Suprapubic skin (tissue), 4 donors: ENCODE measurements at places on chromosomes 4 and X.

GRCh38 chr4:2891294-2891693 is 47.6 kb downstream of the ADD1 start:
- no peaks in the 10 kb centered on the region for H3K27me3 ChIP-seq
- peaks cover 3% of the 10 kb centered on the region for H3K4me1 ChIP-seq
- no peak overlapping the region for H3K27ac ChIP-seq
- H3K36me3 ChIP-seq: peaks cover 35% of the 10 kb centered on the region

- H3K27ac ChIP-seq: no peak overlapping the region
- H3K36me3 ChIP-seq: no peaks in the 10 kb centered on the region
- H3K4me1 ChIP-seq: no peaks in the 10 kb centered on the region
- no peaks in the 10 kb centered on the region for H3K27me3 ChIP-seq
- H3K4me3 ChIP-seq: no peak overlapping the region
Observed at GRCh38 chr4:183059797-183060196, 39.3 kb upstream of the WWC2 start.

DNA sequence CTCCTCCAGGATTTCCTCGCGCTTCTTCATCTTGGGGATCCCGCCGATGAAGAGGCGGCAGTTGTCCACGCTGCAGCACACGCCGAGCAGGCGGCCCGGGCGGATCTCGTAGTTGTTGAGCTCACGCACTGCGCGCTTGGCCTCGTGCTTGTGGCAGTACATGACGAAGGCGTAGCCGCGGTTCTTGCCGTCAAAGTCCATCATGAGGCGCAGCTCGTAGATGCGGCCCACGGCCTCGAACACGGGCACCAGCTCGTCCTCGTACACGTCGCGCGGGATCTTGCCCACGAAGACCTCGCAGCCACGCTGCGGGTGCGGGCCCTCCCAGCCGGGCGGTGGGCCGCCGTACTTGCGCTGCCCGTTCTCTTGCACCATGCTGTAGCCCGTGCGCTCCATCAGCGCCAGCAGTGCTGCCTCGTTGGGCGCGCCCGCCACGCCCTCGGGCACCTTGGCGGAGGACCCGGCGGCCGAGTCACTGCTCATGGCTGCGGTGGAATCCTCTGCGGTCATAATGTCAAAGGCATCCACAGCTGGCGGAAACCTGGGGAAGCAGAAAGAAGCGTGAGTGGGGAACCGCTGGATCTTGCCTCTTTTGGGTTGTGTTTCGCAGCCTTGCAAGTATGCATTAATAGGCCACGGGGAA is 103.4 kb downstream of the CHRNA9 start:
- peaks cover 20% of the 10 kb centered on the region for H3K36me3 ChIP-seq
- no peaks in the 10 kb centered on the region for H3K27me3 ChIP-seq
- H3K4me1 ChIP-seq: no peaks in the 10 kb centered on the region
- no peak overlapping the region for H3K27ac ChIP-seq
- DNase-seq: no peak

GRCh38 chr4:16079046-16079445 is 4.8 kb downstream of the PROM1 start:
- no peak for DNase-seq
- H3K27me3 ChIP-seq: peaks cover 53% of the 10 kb centered on the region
- H3K4me1 ChIP-seq: peaks cover 24% of the 10 kb centered on the region
- no peak overlapping the region for H3K27ac ChIP-seq
- H3K4me3 ChIP-seq: no peak overlapping the region

DNA sequence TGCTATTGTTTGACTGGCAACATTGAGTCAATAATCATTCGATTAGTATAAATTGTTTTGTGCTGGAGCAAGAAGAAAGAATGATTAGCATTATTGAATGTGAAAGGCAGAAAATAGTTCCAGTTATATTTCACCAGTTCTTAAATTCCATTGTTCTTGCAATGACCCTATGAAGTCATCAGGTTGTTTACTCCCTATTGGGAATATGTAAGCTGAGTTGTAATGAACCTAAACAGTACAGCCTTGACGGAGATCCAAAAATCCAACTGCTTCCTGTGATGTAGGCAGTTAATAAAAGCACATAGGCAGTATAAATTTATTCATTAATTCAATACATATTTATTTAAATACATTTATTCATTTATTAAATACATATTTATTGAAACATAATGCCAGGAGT is 947.5 kb downstream of the PCDH7 start:
- no peaks in the 10 kb centered on the region for H3K36me3 ChIP-seq
- H3K27me3 ChIP-seq: no peaks in the 10 kb centered on the region
- no peak for DNase-seq
- no peaks in the 10 kb centered on the region for H3K4me1 ChIP-seq
- no peak overlapping the region for H3K4me3 ChIP-seq

GRCh38 chrX:49165901-49166881 is 3.6 kb downstream of the MAGIX start:
- DNase-seq: peak; percentile 87
- H3K27ac ChIP-seq: peak overlapping the region; percentile 93
- no peaks in the 10 kb centered on the region for H3K36me3 ChIP-seq
- H3K4me3 ChIP-seq: peak overlapping the region; percentile 49
- no peaks in the 10 kb centered on the region for H3K27me3 ChIP-seq

GRCh38 chr4:85734424-85734831 is 259.5 kb downstream of the ARHGAP24 start:
- H3K36me3 ChIP-seq: no peaks in the 10 kb centered on the region
- no peaks in the 10 kb centered on the region for H3K27me3 ChIP-seq
- H3K4me3 ChIP-seq: no peak overlapping the region
- peaks cover 26% of the 10 kb centered on the region for H3K4me1 ChIP-seq
- H3K27ac ChIP-seq: peak overlapping the region; percentile 5

- H3K36me3 ChIP-seq: no peaks in the 10 kb centered on the region
- H3K27ac ChIP-seq: no peak overlapping the region
- no peak overlapping the region for H3K4me3 ChIP-seq
- H3K27me3 ChIP-seq: no peaks in the 10 kb centered on the region
- no peaks in the 10 kb centered on the region for H3K4me1 ChIP-seq
Observed at GRCh38 chr4:32196950-32197688, 1477.0 kb downstream of the PCDH7 start.

- no peaks in the 10 kb centered on the region for H3K4me1 ChIP-seq
- H3K36me3 ChIP-seq: no peaks in the 10 kb centered on the region
- no peak overlapping the region for H3K4me3 ChIP-seq
- H3K27ac ChIP-seq: no peak overlapping the region
Observed at GRCh38 chr4:184251670-184251980, 34.0 kb upstream of the ENPP6 start.

GRCh38 chr4:126568652-126569570 is 1063.8 kb upstream of the INTU start:
- no peaks in the 10 kb centered on the region for H3K4me1 ChIP-seq
- no peaks in the 10 kb centered on the region for H3K36me3 ChIP-seq
- DNase-seq: no peak
- H3K27me3 ChIP-seq: no peaks in the 10 kb centered on the region
- no peak overlapping the region for H3K27ac ChIP-seq
- no peak overlapping the region for H3K4me3 ChIP-seq

DNA sequence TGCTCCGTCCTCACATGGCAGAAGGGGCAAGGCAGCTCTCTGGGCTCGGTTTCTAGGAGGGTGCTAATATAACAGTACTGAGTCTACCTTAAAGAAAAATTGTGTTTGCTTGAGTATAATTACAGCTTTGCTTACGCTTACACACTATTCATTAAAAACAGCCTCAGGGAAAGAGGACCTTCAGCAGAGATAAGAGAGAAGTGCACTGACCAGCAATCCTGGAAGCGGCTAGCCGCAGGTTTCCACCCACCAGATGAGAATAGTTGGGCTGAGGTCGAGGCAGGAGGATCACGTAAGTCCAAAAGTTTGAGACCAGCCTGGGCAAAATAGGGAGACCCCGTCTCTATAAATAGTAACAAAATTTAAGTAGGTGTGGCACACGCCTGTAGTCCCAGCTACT is 15.2 kb upstream of the MRFAP1 start:
- no peak for DNase-seq
- no peaks in the 10 kb centered on the region for H3K27me3 ChIP-seq
- no peak overlapping the region for H3K4me3 ChIP-seq
- H3K27ac ChIP-seq: no peak overlapping the region

- DNase-seq: no peak
- H3K27ac ChIP-seq: no peak overlapping the region
- H3K27me3 ChIP-seq: no peaks in the 10 kb centered on the region
- H3K36me3 ChIP-seq: no peaks in the 10 kb centered on the region
Observed at GRCh38 chr4:38563707-38564495, 100.1 kb upstream of the KLF3 start.

DNA sequence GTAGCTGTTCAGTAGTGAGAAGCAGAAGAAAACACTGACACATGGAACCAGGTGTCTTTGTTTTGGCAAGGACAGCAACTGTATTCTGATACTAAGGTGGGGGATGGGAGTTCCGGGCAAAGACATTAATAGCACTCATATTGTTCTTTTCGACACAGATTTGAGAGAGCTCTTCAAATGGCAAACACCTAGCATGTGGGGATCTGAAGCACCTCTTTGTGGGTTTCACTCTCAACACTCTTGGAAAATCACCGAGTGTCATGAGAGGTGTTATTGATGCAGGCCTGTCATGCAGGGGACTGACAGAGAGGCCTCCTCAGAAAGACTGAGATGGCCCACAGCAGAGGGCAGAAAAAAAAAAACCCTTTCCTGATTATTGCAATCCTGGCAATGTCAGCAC is 228.4 kb upstream of the VCX start:
- DNase-seq: no peak
- no peak overlapping the region for H3K27ac ChIP-seq
- H3K4me3 ChIP-seq: no peak overlapping the region

DNA sequence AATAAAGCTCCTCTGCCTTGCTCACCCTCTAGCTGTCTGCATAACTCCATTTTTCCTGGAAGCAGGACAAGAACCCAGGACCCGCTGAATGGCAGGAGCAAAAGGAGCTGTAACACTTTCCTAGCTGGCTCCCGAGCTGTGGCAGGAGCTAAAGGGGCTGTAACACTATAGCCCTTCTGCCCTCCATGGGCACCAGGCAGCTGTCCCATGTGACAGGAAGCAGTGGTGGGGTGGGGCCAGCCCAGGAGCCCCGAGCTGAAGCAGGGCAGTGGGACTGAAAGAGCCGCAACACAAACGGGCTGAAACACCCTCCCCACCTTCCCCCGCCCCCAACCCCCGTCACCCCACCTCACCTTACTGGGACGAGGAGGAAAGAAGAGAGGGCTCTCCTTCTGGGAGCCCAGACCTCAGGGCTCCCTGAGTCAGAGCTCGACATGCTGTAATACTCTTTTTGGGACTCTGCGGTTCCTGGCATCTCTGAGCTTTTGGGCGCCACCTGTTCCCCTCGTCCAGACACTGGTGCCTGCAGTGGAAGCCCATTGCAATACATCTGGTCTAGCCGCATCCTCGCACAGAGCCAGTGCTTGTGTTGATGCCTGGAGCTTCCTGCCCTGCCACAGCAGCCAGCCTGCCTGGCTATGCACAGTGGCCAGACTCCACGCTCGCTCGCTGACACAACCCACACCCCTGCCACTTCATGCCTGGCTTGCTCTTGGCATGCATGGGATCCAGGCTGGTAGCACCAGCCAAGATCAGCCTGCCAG is 39.4 kb downstream of the PPM1K start:
- H3K4me1 ChIP-seq: no peaks in the 10 kb centered on the region
- H3K36me3 ChIP-seq: no peaks in the 10 kb centered on the region
- H3K27me3 ChIP-seq: no peaks in the 10 kb centered on the region
- H3K4me3 ChIP-seq: no peak overlapping the region
- no peak for DNase-seq

DNA sequence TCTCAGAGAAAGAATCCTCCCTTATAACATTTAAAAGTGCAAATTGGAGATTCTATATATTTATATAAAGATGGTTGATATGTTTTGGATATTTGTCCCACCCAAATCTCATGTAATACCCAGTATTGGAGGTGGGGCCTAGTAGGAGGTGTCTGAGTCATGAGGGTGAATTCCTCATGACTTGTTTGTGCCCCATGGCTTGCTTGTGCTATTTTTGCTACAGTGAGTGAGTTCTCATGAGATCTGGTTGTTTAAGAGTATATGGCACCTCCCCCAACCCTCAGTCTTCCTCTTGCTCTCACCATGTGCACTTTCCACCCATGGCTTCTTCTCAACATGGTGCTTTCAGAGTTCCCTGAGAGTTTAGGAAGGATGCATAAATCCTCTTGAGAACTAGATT is 9.5 kb upstream of the ANKRD50 start:
- no peaks in the 10 kb centered on the region for H3K36me3 ChIP-seq
- DNase-seq: no peak
- H3K27ac ChIP-seq: no peak overlapping the region
- no peaks in the 10 kb centered on the region for H3K4me1 ChIP-seq

DNA sequence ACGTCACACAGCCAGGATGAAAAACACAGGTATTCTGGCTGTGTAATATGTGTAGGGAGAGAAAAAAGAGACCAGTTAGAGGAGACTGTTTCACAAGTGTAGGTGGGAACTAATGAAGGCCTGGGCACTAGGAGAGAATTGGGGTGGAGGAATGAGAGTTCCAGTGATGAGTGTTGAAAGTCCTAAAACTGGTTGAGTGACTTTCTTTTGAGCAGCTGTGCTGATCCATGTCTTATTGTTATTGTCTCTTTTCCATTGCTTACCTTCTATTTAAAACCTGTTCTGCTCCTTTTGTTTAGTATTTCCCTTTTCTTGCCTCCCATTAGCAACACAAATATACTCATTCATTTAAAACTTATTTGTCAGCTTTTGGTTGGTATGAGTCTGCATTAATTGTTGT is 88.7 kb downstream of the PDLIM5 start:
- peak overlapping the region; percentile 55 for H3K27ac ChIP-seq
- peaks cover 54% of the 10 kb centered on the region for H3K4me1 ChIP-seq
- H3K4me3 ChIP-seq: no peak overlapping the region
- DNase-seq: no peak

DNA sequence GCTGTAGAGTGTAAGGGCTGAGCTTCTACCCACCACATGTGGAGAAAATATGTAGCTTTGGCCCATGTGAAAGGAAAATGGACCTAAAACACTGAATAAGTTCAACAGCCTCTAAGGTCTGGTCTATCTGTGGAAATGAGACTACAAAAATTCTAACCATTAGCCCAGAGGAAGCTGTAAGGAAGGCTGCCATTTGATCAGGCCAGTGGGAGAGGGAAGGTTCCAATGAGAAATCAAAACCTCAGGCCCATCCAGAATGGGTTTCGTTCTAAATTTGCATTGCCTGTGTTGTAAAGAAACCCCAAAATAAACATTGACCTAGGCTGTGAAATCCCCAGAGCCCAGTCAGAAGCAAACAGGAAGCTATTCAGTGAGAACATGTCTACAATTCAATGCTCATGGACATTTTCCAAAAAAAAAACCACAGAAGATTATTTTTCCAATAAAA is 320.4 kb upstream of the SLC7A11 start:
- H3K27me3 ChIP-seq: no peaks in the 10 kb centered on the region
- no peaks in the 10 kb centered on the region for H3K36me3 ChIP-seq
- DNase-seq: no peak
- no peak overlapping the region for H3K27ac ChIP-seq
- no peak overlapping the region for H3K4me3 ChIP-seq
- H3K4me1 ChIP-seq: no peaks in the 10 kb centered on the region

DNA sequence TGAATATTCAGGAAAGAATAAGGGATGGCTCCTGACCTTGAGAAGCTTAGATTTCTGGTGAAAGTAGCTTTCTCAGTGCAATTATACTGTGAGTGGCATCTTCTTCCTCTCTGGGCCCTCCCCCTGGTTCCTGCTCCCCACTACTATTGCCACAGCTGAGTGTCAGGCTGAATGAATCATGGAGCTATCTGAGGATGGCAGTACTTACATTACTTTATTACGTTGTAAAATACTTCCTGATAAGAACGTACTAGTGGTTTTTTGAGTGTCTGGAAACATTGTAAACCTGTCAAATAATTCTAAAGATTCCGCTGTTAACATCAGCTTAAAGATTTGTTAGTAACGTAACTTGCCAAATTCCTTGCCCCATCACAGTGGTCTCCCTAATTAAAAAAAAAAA is 36.2 kb downstream of the ARHGAP10 start:
- no peak overlapping the region for H3K27ac ChIP-seq
- H3K36me3 ChIP-seq: no peaks in the 10 kb centered on the region
- peaks cover 24% of the 10 kb centered on the region for H3K4me1 ChIP-seq
- H3K4me3 ChIP-seq: no peak overlapping the region
- no peak for DNase-seq
